Adrenal gland (tissue), 19 donors: ENCODE measurements at places on chromosomes 6 and 20. TPM values are rescaled to one million over a fixed set of nuclear protein-coding genes. Genes with fewer than 3 reads are reported as not detected.

GRCh38 chr6:14348389-14348788 is 230.8 kb downstream of the CD83 start:
- DNase-seq = no peak

GRCh38 chr6:126312013-126312665 is 27.8 kb upstream of the CENPW start:
- DNase-seq = no peak

GRCh38 chr6:79650950-79651349 is 19.8 kb downstream of the SH3BGRL2 start:
- DNase-seq = no peak

- DNase-seq = no peak
Measured at GRCh38 chr6:166351715-166352285, 9.5 kb upstream of the SFT2D1 start.

GRCh38 chr6:158213925-158214674 is 46.0 kb downstream of the GTF2H5 start:
- peak; percentile 86 for DNase-seq

SMLR1 gene
- 0.22 TPM for total RNA-seq

DNA sequence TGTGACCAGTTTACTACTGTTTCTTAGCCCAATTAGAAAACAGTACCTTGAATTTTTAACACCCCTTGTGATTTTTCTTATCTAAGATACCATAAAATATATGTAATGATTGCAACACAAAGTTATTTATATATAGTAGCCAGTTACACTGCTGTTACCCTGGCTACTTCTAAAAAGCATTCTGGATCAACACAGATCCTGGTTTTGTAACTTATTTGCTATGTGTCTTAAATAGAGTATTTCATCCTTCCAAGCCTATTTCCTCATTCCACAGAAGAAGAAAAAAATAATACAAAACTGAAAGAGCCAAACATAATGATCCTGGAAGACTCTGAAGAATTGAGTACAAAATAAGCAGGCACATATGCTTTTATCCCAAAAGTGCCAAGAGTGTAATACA is 19.0 kb upstream of the GSTA4 start:
- DNase-seq = no peak
